Activated naive CD4-positive, alpha-beta T cell treated with anti-CD3 and anti-CD28 coated beads for 36 hours (primary cell): ENCODE measurements at places on chromosomes 12 and 14. TPM values are rescaled to one million over a fixed set of nuclear protein-coding genes. Genes with fewer than 3 reads are reported as not detected.

The PLEKHD1 gene
- total RNA-seq = not detected

The FLRT2 gene
- not detected for total RNA-seq

The ACSS3 gene
- not detected for total RNA-seq

The TOMM20L gene
- total RNA-seq = not detected

The CAPZA3 gene
- total RNA-seq = not detected

The GLS2 gene
- 5.5 TPM for total RNA-seq

The KRT77 gene
- total RNA-seq = not detected

The SOCS2 gene
- 17.5 TPM for total RNA-seq

DNA sequence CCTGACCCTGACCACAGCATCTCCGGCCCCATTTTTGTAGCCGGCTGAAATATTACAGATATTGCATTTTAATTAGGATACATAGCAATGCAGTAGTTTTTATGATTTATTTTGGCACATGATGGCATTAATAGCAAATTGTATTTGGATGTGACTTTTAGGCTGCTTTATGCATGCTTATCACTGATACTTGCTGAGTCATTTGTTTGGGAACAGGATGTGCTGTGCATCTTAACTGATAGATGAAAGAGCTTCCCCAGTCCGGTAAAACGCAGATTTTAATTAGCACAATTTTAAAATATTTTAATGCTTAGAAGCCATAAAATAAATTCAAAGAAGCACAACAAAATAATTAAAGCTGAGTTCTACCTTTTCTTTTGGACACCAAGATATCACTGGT, 90.7 kb downstream of the OTOGL start:
- no peak for DNase-seq
- no peaks in the 10 kb centered on the region for H3K4me1 ChIP-seq
- no peak overlapping the region for H3K4me3 ChIP-seq
- no peaks in the 10 kb centered on the region for H3K36me3 ChIP-seq
- no peaks in the 10 kb centered on the region for H3K27me3 ChIP-seq

GRCh38 chr12:26245175-26245942, 50.0 kb downstream of the SSPN start:
- H3K4me1 ChIP-seq = no peaks in the 10 kb centered on the region
- DNase-seq = no peak
- no peak overlapping the region for H3K27ac ChIP-seq
- H3K4me3 ChIP-seq = no peak overlapping the region
- H3K36me3 ChIP-seq = no peaks in the 10 kb centered on the region
- H3K27me3 ChIP-seq = peaks cover 5% of the 10 kb centered on the region

DNA sequence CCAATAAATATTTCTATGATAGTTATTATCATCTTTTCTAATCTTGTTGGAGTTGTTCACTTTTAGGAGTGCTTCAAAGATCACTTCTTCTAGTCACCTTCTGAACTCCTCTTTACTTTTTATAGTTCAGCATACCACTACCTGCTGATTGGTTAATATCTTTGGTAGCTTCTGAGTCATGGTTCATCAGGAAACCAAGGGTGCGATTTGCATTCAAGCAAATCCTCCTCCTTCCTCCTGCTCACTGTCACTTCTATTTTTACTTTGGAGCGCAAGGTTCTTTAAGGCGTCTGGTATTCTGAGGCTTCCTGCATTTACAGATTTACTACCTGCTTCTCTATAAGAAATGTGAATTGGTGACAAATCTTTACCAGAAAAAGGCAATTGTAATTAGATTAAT, 24.0 kb downstream of the SYT1 start:
- H3K4me1 ChIP-seq = no peaks in the 10 kb centered on the region
- H3K36me3 ChIP-seq = no peaks in the 10 kb centered on the region
- H3K4me3 ChIP-seq = no peak overlapping the region
- H3K27ac ChIP-seq = no peak overlapping the region
- H3K27me3 ChIP-seq = no peaks in the 10 kb centered on the region

GRCh38 chr12:1517734-1518525, 76.5 kb downstream of the FBXL14 start:
- no peak overlapping the region for H3K4me3 ChIP-seq
- DNase-seq = no peak
- H3K36me3 ChIP-seq = no peaks in the 10 kb centered on the region
- H3K27me3 ChIP-seq = no peaks in the 10 kb centered on the region

GRCh38 chr12:115618105-115618504, 659.4 kb downstream of the MED13L start:
- H3K4me3 ChIP-seq = no peak overlapping the region
- H3K4me1 ChIP-seq = no peaks in the 10 kb centered on the region
- H3K27ac ChIP-seq = no peak overlapping the region

DNA sequence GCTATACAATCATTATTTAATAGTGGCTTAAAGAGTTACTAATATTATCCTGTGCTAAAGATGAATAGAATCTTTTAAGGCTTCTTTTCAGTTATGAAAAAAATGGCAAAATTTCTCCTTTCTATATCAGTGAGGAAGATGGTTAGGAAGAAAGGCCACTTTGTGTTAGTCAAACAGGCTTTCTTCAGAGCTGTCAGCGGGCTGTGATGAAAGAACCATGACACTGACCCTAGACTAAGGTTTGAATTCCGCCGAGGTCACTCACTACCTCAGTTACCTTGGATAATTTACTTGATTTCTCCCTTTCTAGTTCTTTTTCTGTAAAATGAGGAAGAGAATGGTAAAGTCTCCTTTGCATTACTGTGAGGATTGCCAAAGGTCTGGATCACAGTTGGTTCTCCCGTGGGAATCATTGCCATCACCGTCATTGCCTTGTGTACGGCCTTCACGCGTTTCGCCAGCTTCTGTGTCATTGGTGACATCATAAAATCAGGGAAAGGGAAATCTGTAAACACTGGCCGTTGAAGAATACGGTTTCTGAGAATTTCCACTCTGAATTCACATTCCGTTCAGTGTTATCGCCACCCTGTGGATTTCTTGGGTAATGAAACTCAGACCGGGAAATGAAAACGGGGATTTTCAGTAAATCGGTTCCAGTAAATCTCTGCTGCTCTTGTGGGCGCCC, 26.7 kb upstream of the YBX3 start:
- peak; percentile 85 for DNase-seq
- no peaks in the 10 kb centered on the region for H3K36me3 ChIP-seq
- H3K27me3 ChIP-seq = peaks cover 37% of the 10 kb centered on the region
- H3K4me1 ChIP-seq = peaks cover 10% of the 10 kb centered on the region

- H3K27me3 ChIP-seq = peaks cover 3% of the 10 kb centered on the region
- no peak overlapping the region for H3K27ac ChIP-seq
- no peaks in the 10 kb centered on the region for H3K36me3 ChIP-seq
- peaks cover 11% of the 10 kb centered on the region for H3K4me1 ChIP-seq
These were observed 184.8 kb downstream of the KTN1 start for GRCh38 chr14:55764784-55765183.

- DNase-seq = no peak
- H3K36me3 ChIP-seq = no peaks in the 10 kb centered on the region
- no peaks in the 10 kb centered on the region for H3K4me1 ChIP-seq
- H3K4me3 ChIP-seq = no peak overlapping the region
- H3K27ac ChIP-seq = no peak overlapping the region
These were observed 258.7 kb downstream of the EMP1 start for GRCh38 chr12:13454991-13455777.

- no peak overlapping the region for H3K27ac ChIP-seq
- H3K36me3 ChIP-seq = no peaks in the 10 kb centered on the region
- H3K27me3 ChIP-seq = peaks cover 13% of the 10 kb centered on the region
- no peaks in the 10 kb centered on the region for H3K4me1 ChIP-seq
- no peak overlapping the region for H3K4me3 ChIP-seq
These were observed 154.9 kb downstream of the ASCL4 start for GRCh38 chr12:107929436-107929835.

GRCh38 chr12:91922139-91922538, 223.5 kb downstream of the BTG1 start:
- H3K27me3 ChIP-seq = no peaks in the 10 kb centered on the region
- H3K27ac ChIP-seq = no peak overlapping the region
- H3K4me1 ChIP-seq = peaks cover 24% of the 10 kb centered on the region

DNA sequence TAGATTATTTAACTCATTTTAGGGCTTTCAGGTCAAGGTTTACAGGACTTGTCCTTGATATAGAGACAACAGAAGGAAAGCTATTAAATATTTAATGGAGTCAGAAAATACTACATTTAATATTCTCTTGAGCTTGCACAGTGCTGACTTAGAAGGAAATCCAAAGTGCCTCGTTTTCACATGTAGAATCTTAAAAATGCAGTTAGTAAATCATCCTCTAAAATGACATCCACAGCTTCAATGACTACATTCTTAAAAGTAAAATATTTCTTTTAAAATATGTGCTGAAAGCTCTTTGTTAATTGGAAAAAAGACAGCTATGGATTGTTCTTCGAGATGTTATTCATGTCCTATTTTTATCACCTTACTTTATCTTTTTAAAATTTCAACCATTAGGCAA, 146.9 kb downstream of the KCNC2 start:
- H3K27me3 ChIP-seq = no peaks in the 10 kb centered on the region
- H3K36me3 ChIP-seq = no peaks in the 10 kb centered on the region
- no peak overlapping the region for H3K4me3 ChIP-seq
- H3K27ac ChIP-seq = no peak overlapping the region

GRCh38 chr14:105080161-105080560, 14.9 kb upstream of the GPR132 start:
- DNase-seq = no peak
- H3K27me3 ChIP-seq = no peaks in the 10 kb centered on the region
- H3K27ac ChIP-seq = no peak overlapping the region
- peaks cover 23% of the 10 kb centered on the region for H3K4me1 ChIP-seq
- no peaks in the 10 kb centered on the region for H3K36me3 ChIP-seq

DNA sequence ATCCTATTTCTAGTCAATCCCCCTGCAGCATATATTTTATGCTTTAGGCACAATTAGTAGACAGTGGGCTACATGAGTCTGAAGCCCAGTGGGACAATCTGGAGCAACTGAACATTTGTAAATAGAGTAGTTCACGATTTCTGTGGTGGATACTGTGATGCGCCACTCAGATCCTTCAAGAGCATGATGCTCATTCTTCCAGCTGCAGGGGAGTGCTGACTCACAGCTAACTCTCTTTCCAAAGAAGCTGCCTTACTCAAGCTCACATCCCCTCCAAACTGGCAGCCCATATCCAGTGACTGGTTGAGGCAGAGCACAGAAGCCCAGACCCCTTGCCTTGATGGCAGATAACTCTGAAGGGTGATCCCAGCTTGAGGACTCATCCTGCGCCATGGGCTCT, 224.2 kb upstream of the EEA1 start:
- no peak for DNase-seq
- no peaks in the 10 kb centered on the region for H3K4me1 ChIP-seq
- no peak overlapping the region for H3K27ac ChIP-seq
- peaks cover 8% of the 10 kb centered on the region for H3K27me3 ChIP-seq
- H3K4me3 ChIP-seq = no peak overlapping the region

GRCh38 chr14:101947577-101947903, 16.8 kb upstream of the DYNC1H1 start:
- peak overlapping the region; percentile 98 for H3K4me3 ChIP-seq
- peak overlapping the region; percentile 97 for H3K27ac ChIP-seq
- peaks cover 18% of the 10 kb centered on the region for H3K4me1 ChIP-seq
- no peaks in the 10 kb centered on the region for H3K36me3 ChIP-seq
- DNase-seq = peak; percentile 33

- H3K4me3 ChIP-seq = no peak overlapping the region
- H3K4me1 ChIP-seq = peaks cover 18% of the 10 kb centered on the region
- no peak for DNase-seq
- no peaks in the 10 kb centered on the region for H3K27me3 ChIP-seq
- no peak overlapping the region for H3K27ac ChIP-seq
- no peaks in the 10 kb centered on the region for H3K36me3 ChIP-seq
These were observed 53.2 kb downstream of the RPAP3 start for GRCh38 chr12:47652521-47653234.

DNA sequence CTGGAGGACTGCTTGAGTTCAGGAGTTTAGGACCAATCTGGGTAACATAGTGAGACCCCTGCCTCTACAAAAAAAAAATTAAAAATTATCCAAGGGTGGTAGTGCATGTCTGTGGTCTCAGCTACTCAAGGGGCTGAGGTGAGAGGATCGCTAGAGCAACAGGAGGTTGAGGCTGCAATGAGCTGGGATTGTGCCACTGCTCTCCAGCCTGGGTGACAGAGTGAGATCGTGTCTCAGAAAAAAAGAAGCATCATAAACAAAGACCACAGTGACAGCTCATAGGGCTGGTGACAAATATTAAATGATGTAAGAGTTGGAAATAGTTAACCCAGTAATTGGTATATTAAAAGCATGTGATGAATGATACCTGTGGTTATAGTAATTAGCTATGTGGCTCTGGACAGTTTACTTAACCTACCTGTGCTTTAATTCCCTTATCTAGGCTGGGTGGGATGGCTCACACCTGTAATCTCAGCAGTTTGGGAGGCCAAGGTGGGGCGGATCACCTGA, 68.0 kb downstream of the GSC start:
- H3K36me3 ChIP-seq = no peaks in the 10 kb centered on the region
- no peak overlapping the region for H3K27ac ChIP-seq
- no peaks in the 10 kb centered on the region for H3K27me3 ChIP-seq
- H3K4me1 ChIP-seq = no peaks in the 10 kb centered on the region

- H3K4me3 ChIP-seq = peak within 1 kb of the TSS; percentile 65
- peak; percentile 58 for DNase-seq
- peaks cover 9% of the 10 kb centered on the region for H3K4me1 ChIP-seq
- no peak within 1 kb of the TSS for H3K27ac ChIP-seq
- peaks cover 19% of the 10 kb centered on the region for H3K27me3 ChIP-seq
These were observed at the start of gene ARHGEF25 for GRCh38 chr12:57611108-57611826. Gene ARHGEF25, plus strand, starts transcription at chr12:57611435. Its CDS starts 460 bp downstream, at chr12:57611895.

DNA sequence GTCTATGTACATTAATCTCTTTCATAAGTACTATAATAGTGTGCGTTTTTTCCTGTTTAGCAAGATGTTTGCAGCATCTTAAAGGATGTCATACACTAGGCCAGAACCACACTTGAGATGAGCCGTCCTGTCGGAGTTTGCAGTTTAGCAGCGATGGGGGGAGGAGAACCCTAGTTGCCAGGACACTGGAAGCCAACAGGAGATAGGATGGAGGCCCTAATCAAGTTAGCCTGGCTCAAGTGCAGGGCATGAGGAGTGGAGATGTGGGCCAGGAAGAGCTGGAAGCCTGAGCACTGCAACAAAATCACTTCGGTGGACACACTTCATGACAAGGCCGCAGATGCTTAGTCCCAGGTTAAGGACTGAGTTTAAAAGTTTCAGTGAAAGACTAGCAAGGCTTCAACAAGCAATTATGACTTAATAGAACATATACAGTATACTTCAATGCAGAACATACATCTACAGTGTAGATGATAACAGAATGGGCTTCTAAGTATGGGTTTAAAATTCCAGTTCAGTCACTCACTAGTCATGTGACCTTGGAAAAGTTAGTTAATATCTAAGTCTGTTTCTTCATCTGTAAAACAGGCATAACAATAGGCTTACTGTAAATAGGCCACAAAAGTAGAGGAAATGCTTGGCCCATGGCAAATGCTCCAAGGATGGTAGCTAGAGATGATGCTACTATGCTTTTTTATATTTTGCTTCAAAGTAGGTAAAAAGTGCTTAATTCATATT, 77.1 kb downstream of the PTPN21 start:
- H3K4me1 ChIP-seq = no peaks in the 10 kb centered on the region
- peaks cover 3% of the 10 kb centered on the region for H3K27me3 ChIP-seq
- H3K4me3 ChIP-seq = no peak overlapping the region
- no peak for DNase-seq
- H3K36me3 ChIP-seq = no peaks in the 10 kb centered on the region

GRCh38 chr14:60090864-60091519, 731 bp upstream of the PCNX4 start:
- H3K27me3 ChIP-seq = peaks cover 9% of the 10 kb centered on the region
- H3K27ac ChIP-seq = peak overlapping the region; percentile 95
